Stimulated activated CD8-positive, alpha-beta memory T cell treated with anti-CD3 and anti-CD28 coated beads, Interleukin-4, amount 100 ng/mL, for 1 hour (primary cell): ENCODE measurements at places on chromosomes 11 and 22.

DNA sequence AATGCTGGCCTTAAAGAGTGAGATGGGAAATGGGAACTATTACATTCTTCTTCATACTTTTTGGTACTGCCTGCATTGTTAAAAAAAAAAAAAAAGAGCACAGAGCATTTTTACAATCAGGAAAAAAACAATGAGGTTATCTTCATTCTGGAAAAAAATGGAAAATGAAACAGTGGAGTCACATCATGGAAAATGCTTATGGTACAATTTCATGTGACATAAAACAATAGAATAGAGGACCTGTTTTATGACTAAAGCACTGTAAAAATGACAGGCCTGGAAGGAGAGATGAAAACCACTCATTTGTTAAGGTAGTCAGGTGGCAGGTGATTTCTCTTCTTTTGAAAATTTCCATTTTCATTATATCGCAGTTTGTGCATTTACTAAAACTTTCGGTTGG is 75.0 kb downstream of the TIMP3 start:
- no peak for DNase-seq

DNA sequence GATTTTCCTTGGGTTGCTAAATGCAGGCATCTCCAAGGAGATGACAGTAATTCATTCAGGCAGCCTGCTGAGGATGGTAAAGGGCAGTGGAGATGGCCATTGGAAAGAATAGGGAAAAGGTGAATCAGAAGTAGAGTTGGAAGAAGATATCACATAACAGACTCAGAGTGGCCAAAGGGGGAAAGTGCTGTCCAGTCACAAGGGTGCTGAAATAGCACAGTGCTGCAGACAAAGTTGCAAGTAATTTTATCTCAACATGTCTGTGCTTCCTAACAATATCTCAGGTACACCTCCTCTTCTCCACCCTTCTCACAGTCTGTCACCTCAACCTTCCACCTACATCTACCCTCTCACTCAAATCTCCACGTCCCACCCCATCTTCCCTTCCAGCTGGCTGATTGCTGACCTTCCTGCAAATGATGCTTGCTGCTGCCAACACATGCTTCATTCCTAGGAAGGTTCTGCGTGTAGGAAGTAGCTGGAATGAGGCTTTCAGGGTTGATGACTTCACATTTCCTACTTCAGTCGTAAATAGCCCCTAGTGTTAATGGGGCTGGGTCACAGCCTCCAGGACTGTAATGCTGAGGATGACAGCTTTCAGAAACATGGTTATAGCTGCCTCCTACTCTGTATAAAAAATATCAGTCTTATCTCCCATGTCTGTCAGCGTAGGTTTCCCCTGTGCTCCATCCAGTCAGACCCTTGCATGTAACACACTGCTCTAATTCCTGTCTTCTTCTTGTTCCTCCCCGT is 123.9 kb downstream of the CTNND1 start:
- no peak for DNase-seq

GRCh38 chr11:1693327-1694063 is 3.5 kb upstream of the KRTAP5-6 start:
- DNase-seq = peak; percentile 34

DNA sequence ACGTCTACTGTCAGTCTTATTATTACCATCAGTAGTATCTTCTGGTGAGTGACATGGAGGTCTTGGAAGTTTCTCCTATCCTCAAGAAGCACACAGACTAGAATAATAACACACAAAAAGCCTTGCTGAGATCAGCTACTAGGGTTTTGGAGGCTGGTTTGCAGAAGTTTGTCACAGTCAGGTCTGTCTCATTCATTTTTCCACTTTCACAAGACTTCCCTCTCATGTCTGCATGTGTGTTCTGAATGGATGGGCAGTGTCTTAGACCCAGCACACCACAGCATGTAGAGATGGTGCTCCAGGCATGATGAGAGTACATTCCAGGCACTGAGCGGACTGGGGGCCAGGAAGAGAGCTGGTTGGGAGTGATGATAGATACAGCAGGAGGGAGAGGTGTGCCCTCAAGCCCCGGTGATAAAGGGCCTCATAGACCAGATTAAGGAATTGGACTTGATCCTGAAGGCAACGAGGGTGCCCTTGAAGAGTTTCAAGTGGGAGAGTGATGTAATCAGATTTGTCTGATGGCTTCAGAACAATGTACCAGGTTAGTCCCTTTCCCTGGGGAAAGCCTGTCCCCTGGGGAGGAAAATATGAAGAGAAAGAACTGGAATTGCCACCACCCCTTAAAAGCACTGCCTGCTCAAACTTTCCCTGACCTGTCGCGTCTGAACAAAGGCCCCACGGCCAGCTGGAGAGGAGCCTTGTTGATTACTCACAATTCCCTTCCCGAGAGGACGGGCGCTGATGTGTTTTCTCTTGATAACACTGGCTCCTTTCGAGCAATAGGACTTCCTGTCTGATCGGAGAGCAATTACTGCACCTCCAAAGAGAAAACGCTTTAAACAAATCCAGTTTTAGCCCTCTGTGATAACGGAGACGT is 45.1 kb upstream of the LMO2 start:
- no peak for DNase-seq

GRCh38 chr11:72375241-72375960 is 58.9 kb downstream of the CLPB start:
- DNase-seq = no peak

DNA sequence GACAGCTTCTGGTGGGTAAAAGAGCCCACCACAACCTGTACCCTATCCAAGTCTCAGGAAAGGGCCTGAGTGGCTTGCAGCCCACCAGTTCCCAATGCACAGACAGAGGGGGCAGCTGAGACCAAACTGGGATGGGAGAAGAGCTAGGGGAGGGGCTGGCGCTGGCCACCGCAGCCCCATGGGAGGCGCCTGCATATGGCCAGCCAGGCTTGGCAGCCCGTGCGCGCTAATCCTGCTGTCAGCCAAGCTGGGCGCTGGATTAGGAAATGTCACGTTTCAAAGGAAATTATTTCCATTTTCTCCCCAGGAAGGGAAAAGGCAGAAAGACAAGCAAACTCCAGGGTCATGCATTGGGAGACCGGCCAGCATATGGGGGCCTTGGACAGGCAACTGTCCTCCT is 236.8 kb downstream of the BUD13 start:
- DNase-seq = no peak

DNA sequence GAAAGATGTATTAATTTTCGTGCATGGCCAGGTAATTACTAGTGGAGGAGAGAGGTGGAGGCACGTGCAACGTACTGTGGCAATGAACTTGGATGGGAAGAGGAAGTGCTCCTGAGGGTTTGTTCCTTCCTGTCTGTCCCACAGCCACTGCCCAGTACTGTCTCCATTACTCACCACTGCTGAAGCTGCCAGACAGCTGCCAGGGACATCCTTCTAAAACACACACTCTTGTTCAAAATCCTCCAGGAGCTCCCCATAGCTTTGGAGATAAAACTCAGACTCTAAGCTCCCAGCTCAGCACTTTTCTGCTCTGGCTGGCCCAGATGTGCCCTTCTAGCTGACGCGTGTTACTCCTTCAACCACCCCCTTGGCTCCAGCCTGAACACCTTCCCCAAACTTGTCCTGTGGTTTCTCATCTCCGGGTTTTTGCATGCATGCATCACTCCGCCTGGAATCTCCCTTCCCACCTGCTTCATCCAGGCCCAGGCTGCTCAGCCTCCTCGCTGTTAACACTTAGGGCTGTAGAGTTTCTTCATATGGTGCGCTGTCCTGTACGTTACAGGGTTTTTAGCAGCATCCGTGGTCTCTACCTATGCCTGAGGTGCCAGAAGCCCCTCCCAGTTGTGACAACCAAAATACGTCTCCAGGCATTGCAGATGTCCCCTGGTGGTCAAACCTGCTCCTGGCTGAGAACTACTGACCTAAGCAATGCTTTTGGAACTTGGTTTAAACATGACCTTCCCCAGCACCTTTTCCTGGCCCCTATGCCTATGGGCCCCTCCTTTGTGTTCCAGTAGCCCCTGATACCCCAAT is 69.5 kb downstream of the C11orf91 start:
- DNase-seq = no peak
